Osteocyte (in vitro differentiated cells): ENCODE measurements at places on chromosomes 1 and 21. TPM values are rescaled to one million over a fixed set of nuclear protein-coding genes. Genes with fewer than 3 reads are reported as not detected.

GRCh38 chr1:223033658-223034057 lies 109.4 kb downstream of the TLR5 start:
- no peaks in the 10 kb centered on the region for H3K4me1 ChIP-seq
- peaks cover 14% of the 10 kb centered on the region for H3K27me3 ChIP-seq
- H3K27ac ChIP-seq, result no peak overlapping the region
- no peak for DNase-seq

- H3K4me1 ChIP-seq, result peaks cover 11% of the 10 kb centered on the region
- H3K27me3 ChIP-seq, result peaks cover 17% of the 10 kb centered on the region
- no peak for DNase-seq
- no peaks in the 10 kb centered on the region for H3K36me3 ChIP-seq
- H3K4me3 ChIP-seq, result no peak overlapping the region
Measured at GRCh38 chr1:204313675-204314074, 46.1 kb downstream of the PLEKHA6 start.

The AGPAT3 gene
- 62.1 and 63.2 TPM in 2 replicates for total RNA-seq

- no peak overlapping the region for H3K4me3 ChIP-seq
- H3K27me3 ChIP-seq, result no peaks in the 10 kb centered on the region
- H3K27ac ChIP-seq, result peak overlapping the region; percentile 85
- no peaks in the 10 kb centered on the region for H3K36me3 ChIP-seq
- H3K4me1 ChIP-seq, result peaks cover 55% of the 10 kb centered on the region
Measured at GRCh38 chr1:218475275-218475674, 130.1 kb downstream of the TGFB2 start.
